ENCODE measurements at places on chromosomes 4 and X. TPM values are rescaled to one million over a fixed set of nuclear protein-coding genes. Genes with fewer than 3 reads are reported as not detected.

- H3K4me1 ChIP-seq: no peaks in the 10 kb centered on the region
- no peak overlapping the region for H3K4me3 ChIP-seq
- no peaks in the 10 kb centered on the region for H3K36me3 ChIP-seq
Observed at GRCh38 chrX:18377796-18378195, 23.3 kb upstream of the SCML2 start.

DNA sequence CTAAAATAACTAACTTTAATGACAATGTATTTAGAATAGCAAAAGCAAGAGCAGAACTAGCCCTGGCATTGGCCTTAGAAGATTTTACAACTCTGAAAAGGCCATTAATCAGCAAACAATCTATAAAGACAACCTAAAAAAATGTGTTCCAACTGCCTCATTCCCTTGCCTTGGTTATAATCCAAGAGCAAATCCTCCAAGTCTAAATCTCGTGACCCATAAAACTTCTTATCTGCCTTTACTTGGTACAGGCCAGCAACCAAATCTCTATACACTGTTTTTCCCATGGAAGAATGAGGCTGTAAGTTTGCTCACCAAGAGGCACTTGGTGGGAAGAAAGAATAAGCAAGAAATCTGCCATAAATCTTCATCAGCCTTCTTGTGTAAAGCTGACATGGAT, 175.3 kb upstream of the MID1 start:
- no peaks in the 10 kb centered on the region for H3K36me3 ChIP-seq
- no peak overlapping the region for H3K4me3 ChIP-seq
- H3K4me1 ChIP-seq: peaks cover 21% of the 10 kb centered on the region
- no peak for DNase-seq

Gene HCFC1
- 38.8 TPM for total RNA-seq

GRCh38 chrX:66030505-66031317, 9.2 kb downstream of the VSIG4 start:
- H3K36me3 ChIP-seq: no peaks in the 10 kb centered on the region
- H3K27me3 ChIP-seq: no peaks in the 10 kb centered on the region
- H3K27ac ChIP-seq: no peak overlapping the region
- H3K4me3 ChIP-seq: no peak overlapping the region

DNA sequence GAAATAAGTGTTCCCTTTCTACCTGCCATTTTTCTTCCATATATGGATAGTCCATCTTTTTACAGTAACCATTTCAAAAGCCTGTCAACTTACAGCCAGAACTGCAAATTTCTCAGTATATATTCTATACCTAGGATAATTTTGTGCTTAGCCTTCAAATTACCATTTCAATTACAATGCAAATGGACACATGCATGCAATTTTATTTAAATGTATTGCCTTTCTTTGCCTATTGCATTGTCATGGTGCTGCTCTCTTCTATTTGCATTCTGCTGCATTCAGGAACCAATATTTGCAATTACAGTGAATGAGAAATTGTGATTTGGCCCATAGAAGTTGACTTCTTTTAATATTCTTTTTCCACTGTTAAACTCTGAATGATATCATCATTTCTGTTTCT, 1753.4 kb upstream of the TENM3 start:
- no peak overlapping the region for H3K27ac ChIP-seq
- H3K27me3 ChIP-seq: no peaks in the 10 kb centered on the region
- DNase-seq: no peak
- no peaks in the 10 kb centered on the region for H3K4me1 ChIP-seq
- H3K4me3 ChIP-seq: no peak overlapping the region
- H3K36me3 ChIP-seq: no peaks in the 10 kb centered on the region

GRCh38 chr4:94358101-94358500, 15.5 kb upstream of the HPGDS start:
- H3K36me3 ChIP-seq: no peaks in the 10 kb centered on the region
- no peak overlapping the region for H3K27ac ChIP-seq
- no peaks in the 10 kb centered on the region for H3K4me1 ChIP-seq
- no peak for DNase-seq

Gene CYSLTR1
- 0.98 TPM for total RNA-seq
